ENCODE measurements at places on chromosomes 13 and 19.

DNA sequence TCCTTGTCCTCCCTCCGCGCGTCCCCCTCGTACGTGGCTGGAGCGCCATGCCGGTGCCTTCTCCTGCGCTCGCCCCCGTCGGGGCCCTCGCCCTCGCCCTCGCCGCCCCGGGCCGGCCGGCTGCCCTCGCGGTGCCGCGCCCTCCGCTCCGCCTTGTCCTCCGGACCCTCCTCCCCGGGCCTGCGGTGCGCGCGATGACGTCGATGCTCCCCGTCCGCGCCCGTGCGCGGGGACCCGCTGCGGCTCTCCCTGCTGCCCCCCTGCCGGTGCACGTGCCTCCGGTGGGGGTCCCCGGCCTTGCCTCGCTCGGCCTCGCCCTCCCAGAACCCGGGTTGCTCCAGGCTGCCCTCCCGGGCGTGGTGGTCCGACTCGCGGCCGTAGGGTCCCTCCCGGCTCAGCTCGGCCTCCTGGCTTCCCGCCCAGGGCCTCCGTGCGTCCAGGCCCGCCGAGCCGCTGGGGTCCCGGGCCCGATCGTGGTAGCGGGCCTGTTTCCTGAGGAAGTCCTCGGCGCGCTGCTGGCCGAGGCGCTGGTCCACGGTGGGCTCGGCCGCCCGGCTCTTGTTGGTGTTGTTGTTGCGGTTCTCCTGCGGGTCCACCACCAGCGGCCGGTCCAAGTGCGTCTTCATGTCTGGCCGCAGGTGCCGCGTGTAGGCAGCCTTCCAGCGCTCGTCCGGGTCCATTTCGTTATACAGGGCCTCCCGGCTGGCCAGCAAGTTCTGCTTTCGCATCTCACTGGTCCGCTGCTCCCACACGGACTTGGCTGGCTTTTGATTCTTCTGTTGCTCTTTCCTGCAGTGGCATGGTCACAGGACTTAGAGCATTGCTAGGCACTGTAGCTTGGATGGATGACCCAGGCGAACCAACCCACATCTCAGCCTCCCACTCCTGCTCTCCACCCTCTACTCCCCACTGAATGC is 148.6 kb downstream of the IER2 start:
- no peak for DNase-seq

DNA sequence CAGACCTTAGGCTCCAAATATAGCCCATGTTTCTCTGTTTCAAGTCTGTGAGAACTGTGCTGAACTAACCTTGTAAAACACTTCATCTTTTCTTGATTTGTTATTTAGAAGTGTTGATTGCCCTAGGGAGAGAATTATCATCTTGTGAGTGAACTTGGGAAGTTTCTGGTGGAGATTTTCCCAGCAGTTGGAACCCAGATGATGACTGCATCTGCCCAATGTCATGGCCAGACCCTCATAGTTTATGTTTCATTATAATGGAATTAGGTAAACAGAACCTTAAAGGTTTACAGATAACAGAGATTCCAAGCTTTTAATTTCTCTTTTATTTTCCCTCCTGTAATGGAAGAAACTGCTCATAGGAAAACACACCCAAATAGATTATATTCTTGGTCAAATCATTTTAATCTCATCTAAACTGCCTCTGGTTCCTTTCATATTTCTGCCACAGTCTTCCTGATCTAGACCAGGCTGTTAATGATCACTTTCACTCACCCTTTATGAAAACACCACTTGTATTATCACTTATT is 569.1 kb downstream of the KCTD12 start:
- no peak for DNase-seq

- DNase-seq = no peak
These were observed 65.6 kb downstream of the DHRS12 start for GRCh38 chr13:51738226-51738905.

DNA sequence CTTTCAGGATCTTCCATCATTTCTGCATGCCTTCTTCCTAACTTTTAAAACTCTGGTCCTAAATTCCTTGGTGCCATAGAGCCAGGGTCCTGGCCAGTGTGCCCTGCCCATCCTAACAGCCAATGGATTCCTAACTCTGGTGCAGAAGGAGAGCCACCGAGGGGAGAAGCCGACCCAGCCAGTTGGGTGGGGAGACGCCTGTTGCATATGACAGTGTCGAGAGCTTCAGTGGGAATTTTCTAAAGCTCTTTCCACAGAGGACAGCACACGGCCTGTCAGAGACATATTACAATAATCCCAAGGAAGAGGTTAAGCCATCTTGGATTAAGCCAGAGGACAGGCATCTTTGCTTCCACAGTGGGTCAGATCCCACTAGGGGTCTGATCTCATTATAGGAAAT is 180.4 kb downstream of the ZNF536 start:
- no peak for DNase-seq

DNA sequence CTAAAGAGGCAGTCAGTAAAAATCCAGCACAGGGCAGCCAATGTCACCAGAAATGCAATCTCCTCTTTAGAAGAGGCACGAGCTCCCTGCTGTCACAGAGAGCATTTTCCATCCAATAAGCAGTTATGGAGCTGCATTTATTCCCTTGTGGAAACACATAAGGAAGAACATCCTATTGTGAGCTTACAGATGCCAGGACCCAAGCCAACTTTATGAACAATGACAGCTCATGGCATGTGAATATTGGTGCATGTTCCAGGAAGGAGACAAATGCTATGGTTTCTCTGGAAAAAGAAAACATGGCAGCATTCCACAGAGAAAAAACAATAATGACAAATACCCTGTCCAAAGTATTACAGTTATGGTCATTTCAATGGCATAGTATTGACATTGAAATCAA is 955.6 kb downstream of the UQCRFS1 start:
- no peak for DNase-seq

DNA sequence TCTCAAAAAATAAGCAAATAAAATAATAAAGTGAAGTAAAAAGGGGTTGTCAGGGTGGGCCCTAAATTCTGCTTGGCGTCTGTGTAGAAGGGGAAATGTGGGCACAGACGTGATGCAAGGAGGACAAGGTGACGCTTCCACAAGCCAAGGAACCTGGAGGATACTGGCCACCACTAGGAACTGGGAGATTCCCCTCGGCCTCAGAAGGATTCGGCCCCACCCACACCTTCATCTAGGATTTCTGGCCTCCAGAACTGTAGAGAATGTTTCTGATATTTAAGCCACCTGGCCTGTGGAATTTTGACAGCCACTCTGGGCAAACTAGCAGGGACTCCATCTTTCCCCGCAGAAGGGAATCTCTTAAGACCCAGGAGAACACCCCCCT is 1.1 kb downstream of the PLEKHJ1 start:
- no peak for DNase-seq

Measured in AG09309 (cell line).